ENCODE measurements at places on chromosomes 5 and 9.

- no peak for DNase-seq
These were observed 43.9 kb downstream of the ZNF608 start for GRCh38 chr5:124702525-124702924.

GRCh38 chr9:86645303-86645702 is 291.1 kb upstream of the TUT7 start:
- no peak for DNase-seq

GRCh38 chr5:1316588-1317340 is 21.9 kb upstream of the TERT start:
- DNase-seq, result no peak

GRCh38 chr5:180380441-180380840 is 27.3 kb upstream of the GFPT2 start:
- DNase-seq, result no peak

DNA sequence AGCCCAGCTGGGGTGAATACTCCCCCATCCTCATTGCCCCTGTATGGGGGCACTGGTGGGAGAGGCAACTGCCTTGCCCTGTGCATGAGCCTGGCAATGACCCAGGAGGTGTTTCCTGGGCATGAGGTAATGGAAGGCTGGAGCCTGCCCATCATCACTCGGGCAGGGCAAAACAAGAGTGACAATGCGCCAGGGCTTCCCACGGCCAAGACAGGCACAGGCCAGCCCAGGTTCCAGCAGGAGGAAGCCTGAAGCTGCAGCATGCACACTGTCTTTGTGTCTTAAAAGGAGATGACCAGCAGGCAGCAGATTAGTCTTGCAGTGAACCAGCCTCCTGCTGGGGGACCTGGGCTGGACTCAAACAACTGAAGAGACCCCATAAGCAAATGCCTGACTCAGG is 92.2 kb upstream of the SMIM23 start:
- DNase-seq, result no peak
